ENCODE measurements at places on chromosomes 7 and 10.

GRCh38 chr10:11602358-11602757 is 9.1 kb downstream of the USP6NL start:
- DNase-seq, result no peak

- DNase-seq, result no peak
Observed at GRCh38 chr10:109282510-109282909, 640.8 kb downstream of the XPNPEP1 start.

- no peak for DNase-seq
Observed at GRCh38 chr7:114708646-114709045, 213.2 kb upstream of the MDFIC start.

- no peak for DNase-seq
Observed at GRCh38 chr10:36023939-36024338, 381.8 kb upstream of the FZD8 start.

DNA sequence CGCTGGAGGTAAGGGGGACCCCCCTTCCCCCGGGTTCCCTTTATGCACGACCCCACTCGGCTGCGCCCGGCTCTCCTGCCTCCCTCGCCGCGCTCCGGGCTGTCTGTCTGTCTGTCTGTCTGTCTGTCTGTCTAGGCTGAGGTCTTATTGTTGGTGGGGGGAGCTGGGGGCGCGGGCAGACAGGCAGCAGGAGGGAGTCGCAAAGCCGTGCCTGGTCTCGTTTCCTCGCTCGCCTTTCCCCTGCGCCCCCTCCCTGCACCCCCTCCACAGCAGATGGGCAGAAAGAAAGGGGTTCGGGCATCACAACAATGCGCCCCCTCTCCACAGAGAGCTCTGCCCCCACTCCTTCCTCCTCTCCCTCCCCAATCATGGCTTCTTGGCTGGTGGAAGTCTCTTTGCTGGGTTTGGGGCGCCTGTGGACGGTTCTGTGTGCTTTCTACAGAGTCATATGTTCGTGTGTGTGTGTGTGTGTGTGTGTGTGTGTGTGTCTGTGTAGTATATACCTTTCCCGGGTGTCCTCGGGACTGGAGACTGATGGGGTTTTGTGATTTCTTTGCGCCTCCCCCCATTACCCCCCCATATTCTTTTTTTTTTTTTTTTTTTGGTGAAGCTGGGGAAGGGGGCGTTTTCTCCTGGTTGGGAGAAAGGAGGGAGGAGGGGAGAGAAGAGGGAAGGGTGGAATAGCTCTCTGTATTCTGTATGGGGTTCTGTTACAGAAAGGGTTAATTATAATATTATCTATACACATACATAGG is 1.9 kb downstream of the AUTS2 start:
- peak; percentile 48 for DNase-seq

- DNase-seq, result no peak
Observed at GRCh38 chr7:139918480-139918879, 89.4 kb downstream of the TBXAS1 start.

- DNase-seq, result no peak
Observed at GRCh38 chr10:49532461-49532860, 6.5 kb downstream of the ERCC6 start.

DNA sequence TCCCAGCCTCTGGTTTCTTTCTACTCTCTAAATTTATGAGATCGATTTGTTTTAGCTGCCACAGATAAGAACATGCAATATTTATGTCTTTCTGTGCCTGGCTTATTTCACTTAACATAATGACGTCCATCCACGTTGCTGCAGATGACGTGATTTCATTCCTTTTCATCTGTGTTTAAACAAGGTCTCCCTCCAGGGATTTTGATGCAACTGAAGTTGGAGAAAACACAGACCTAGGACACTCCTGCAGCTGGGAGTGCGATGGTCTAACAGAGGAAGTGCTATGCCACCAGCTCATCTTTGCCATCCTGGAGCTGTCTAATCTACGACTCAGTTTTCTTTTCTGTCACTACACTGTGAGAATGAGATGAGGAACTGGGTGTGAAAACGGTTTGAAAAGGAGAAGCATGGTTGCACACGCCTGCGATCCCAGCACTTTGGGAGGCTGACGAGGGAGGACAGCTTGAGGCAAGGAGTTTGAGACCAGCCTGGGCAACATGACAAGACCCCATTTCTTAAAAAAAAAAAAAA is 1.5 kb upstream of the KCTD7 start:
- DNase-seq, result no peak

DNA sequence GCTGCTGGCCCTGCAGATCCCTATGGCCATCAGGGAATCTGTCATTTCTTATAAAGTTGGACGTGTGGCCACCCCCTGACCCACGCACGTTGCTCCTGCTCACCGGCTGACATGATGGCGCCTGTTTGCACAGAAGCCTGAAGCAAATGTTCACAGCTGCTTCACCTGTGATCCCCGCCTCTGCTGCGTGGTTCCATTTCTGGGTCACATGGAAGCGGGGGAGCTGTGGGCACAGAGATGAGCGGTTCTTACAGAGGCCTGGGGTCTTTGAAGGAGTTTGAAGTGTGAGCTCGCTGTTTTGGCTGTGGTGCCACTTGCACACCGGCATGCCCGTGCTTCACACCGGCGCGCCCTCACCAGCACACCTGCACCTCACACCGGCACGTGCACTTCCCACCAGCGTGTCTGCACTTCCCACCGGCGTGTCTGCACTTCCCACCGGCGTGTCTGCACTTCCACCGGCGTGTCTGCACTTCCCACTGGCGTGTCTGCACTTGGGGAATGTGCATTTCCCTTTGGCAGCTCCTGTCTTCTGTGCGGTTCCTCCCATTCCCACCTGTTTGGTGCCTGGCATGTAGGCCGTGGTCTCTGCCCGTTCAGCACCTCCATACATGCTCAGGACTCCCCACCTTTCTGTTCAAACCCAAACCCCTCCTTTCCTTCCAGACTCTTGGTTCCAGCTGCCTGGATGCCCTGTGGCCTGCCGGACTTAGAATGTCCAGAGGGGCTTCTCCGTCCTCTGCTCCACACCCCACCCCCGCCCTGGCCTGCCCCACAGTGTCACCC is 86.7 kb downstream of the INPP5A start:
- no peak for DNase-seq

GRCh38 chr10:92045641-92046106 is 122.1 kb downstream of the BTAF1 start:
- DNase-seq, result no peak

DNA sequence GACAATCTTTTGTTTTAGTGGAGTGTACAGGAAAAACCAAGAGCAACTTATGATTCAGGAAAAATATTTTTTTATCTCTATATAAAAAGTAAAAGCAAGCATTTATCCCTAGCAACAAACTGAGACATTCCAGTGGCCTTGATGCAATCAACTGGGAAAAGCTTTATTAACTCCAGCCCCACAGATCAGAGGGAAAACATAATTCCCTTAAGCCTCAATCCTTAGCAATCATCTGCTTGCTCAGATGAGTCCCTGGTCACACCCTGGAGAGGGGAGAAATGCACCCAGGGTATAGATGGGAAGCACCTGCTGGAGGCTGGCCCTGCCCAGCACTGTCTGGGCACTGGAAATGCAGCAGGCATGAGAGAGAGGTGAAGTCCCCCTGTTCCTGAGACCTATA is 636.6 kb downstream of the TNS3 start:
- no peak for DNase-seq

DNA sequence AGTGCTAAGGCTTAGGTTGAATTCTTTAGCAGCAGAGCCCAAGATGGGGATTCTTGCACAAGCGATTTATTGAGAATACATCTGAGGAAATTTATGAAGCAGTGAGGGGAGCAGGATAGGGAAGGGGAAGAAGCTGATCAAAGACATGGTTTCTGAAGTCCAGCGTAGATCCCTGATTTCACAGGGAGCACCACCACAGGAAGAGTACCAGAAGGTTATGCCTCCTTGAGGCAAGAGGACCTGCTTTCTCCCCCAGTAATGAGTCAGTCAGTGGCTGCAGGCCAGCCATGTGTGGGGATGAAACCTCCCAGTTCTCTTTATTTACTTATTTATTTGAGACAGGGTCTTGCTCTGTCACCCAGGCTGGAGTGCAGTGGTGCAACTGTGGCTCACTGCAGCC is 35.0 kb upstream of the CBLL1 start:
- DNase-seq, result no peak

DNA sequence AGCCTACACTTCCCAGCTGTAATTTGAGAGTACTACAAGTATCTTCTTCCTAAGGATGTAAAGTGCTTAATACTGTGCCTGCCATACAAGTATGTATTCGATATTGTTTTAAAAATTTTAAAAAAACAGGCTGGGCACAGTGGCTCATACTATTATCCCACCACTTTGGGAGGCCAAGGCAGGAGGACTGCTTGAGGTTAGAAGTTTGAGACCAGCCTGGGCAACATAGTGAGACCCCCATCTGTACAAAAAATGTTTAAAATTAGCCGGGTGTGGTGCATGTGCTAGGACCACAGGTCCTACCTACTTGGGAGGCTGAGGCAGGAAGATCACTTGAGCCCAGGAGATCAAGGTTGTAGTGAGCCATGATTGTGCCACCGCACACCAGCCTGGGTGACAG is 8.3 kb downstream of the ARMC10 start:
- no peak for DNase-seq

- DNase-seq, result no peak
Observed at GRCh38 chr10:73968098-73968521, 29.8 kb upstream of the VCL start.

GRCh38 chr7:105794741-105795729 is 81.4 kb downstream of the ATXN7L1 start:
- no peak for DNase-seq

DNA sequence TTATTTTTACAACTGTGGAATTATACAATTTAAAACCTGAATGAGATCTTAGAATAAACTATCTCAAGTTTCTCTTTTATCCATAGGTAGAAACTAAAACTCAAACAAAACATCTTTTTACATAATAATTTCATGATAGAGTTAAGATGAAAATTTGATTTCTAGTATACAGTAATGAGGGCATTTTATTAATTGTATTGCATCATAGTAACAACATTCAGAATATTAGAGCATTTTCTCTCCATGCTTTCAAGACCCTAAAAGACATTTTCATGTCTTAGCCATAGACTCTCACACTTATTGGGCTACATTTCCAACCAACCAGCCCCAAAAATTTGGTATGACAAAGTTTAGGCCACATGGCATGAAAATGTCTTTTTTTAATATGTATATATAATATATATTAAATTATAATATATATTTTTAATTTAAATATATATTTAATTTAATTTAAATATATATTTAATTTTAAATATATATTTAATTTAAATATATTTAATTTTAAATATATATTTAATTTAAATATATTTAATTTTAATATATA is 195.7 kb upstream of the STEAP1 start:
- no peak for DNase-seq
